ENCODE measurements at places on chromosomes 4 and X. TPM values are rescaled to one million over a fixed set of nuclear protein-coding genes. Genes with fewer than 3 reads are reported as not detected.

DNA sequence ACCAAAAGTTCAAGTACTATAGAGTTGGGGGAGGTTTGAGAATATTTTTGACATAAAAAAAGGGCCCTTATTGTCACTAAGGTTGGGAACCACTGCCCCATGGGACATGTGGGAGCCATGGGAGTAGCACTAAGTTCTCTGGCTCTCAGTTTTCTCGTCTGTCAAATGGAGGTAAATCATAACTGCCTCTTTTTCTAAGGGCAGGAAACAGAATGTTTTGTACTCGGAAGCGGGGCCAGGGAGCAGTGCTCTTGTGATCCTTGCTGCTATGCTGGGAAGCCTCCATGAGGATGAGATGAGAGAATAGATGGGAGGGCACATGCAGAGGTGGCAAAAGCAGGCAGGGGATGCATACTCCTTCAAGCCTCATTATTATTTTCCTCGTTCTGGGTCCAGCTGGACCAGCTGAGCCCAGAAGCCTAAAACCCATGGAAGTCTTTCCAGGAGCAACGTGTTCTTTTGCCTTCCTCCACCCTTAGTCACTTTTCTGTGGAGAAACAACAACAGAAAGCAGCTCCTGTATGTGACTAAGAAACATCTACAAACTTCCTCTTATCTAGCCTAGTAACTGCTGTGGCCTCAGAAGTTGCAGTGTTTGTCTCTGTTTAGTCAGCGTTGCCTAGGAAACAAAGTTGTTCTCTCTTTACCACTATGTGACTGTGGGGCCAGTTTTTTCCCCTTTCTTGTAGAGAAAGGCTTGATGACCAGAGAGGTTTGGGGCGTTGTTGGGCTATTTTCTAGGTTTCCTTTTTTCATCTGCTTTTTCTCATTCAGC is 64.8 kb downstream of the TSC22D3 start:
- peak; percentile 55 for DNase-seq

- no peak for DNase-seq
Measured at GRCh38 chrX:56833626-56834025, 104.6 kb downstream of the NBDY start.

- no peak for DNase-seq
Measured at GRCh38 chr4:58119298-58119697, 1009.1 kb upstream of the IGFBP7 start.

Gene FAM47E
- not detected for polyA plus RNA-seq

Gene GJB1
- not detected for polyA plus RNA-seq

Measured in AG04450 (cell line).